ENCODE measurements at places on chromosomes 2 and 18.

DNA sequence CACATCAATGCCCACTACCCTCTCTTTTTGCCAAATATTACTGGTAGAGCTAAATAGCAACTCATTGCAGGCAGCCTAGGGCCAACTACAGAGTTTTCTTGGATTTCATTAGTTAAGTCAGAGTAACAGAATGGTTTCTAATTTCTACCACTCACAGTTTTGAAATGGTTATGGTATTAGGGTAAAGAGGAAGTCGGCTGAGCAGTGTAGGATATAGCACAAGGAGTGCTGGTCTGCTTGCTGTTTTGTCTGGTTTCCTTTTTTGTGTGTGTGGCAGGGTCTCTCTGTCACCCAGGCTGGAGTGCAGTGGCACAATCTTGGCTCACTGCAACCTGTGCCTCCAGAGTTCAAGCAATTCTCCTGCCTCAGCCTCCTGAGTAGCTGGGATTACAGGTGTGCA lies 289.2 kb upstream of the CCDC68 start:
- no peak for DNase-seq

- DNase-seq: peak; percentile 69
Measured at GRCh38 chr18:79570266-79571201, 109.1 kb upstream of the CTDP1 start.

GRCh38 chr2:128292599-128293425 lies 25.9 kb downstream of the HS6ST1 start:
- no peak for DNase-seq

- no peak for DNase-seq
Measured at GRCh38 chr18:78649421-78649820, 330.2 kb upstream of the SALL3 start.

GRCh38 chr2:119062652-119063051 lies 95.9 kb downstream of the C1QL2 start:
- DNase-seq: no peak

- DNase-seq: no peak
Measured at GRCh38 chr2:232265329-232265728, 113.2 kb upstream of the ALPP start.
